ENCODE measurements at places on chromosomes 3 and 15.

DNA sequence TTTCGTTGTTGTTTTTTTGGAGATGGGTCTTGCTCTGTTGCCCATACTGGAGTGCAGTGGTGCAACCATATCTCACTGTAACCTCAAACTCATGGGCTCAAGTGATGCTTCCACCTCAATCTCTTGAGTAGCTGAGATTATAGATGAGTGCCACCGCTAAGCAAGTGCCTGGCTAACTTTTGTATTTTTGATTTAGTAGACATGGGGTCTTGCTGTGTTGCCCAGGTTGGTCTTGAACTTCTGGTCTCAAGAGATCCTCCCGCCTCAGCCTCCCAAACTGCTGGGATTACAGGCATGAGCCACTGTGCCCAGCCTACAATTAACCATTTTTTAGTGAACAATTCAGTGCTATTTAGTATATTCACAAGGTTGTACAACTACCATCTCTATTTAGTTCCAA is 42.2 kb downstream of the ARHGEF3 start:
- DNase-seq = no peak

- no peak for DNase-seq
These were observed 43.4 kb downstream of the APBA2 start for GRCh38 chr15:28929200-28929599.

GRCh38 chr15:36066757-36067156 is 512.7 kb upstream of the CDIN1 start:
- DNase-seq = no peak

DNA sequence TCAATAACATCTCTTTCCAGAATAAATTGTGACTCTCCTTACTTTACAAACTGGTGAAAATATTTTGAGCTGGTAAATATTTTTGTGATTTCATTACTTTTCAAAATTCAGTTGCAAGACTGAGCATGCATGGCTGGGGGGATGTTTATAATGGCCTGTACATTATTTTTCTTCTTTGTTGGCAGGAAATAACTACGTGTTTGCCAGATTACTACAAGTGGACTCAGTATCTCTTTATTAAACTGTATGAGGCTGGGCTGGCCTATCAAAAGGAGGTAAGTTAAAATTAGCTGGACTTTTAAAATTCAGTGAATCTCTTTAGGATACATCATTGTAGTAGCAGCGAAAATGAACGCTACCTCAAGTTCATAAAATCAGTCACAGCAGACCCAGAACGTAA is 58.3 kb downstream of the LARS2 start:
- no peak for DNase-seq

GRCh38 chr3:124621498-124621897 is 108.8 kb upstream of the UMPS start:
- no peak for DNase-seq

GRCh38 chr3:41088882-41089281 is 110.4 kb upstream of the CTNNB1 start:
- no peak for DNase-seq

- DNase-seq = no peak
These were observed 651 bp downstream of the PLCD1 start for GRCh38 chr3:38028621-38029361.

DNA sequence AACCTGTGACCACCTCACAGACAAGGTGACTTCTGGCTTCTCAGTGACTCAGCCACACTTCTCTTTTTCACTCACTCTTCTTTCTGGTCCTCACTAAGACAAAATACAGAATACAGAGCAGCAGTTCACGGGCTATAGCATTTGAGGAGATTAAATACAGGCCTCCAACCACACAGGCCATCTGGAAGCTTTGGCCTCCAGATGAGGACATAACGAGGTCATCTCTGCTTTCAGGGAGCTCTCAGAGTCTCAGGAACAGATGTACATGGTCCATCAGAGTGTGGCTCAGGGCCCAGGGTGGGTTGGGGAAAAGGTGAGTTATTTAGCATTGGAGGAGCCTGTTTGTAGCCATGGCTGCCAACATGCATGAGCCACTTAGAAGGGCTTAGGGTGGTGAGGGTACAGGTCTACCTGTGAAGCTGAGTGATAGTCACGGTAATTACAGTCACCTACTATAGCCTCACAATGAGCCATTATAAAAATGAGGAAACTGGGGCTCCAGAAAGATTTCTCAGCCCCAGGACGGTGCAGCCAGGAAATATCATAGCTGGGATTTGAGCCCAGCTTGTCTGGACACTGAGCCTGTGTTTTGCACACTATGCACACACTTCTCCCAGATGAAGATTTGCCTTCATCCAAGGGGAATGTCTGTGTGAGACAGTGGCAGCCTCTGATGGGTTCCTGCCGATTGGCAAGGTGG is 159.8 kb upstream of the CTDSPL start:
- no peak for DNase-seq
